Fibroblast of the aortic adventitia (primary cell): ENCODE measurements at places on chromosomes 4 and X.

DNA sequence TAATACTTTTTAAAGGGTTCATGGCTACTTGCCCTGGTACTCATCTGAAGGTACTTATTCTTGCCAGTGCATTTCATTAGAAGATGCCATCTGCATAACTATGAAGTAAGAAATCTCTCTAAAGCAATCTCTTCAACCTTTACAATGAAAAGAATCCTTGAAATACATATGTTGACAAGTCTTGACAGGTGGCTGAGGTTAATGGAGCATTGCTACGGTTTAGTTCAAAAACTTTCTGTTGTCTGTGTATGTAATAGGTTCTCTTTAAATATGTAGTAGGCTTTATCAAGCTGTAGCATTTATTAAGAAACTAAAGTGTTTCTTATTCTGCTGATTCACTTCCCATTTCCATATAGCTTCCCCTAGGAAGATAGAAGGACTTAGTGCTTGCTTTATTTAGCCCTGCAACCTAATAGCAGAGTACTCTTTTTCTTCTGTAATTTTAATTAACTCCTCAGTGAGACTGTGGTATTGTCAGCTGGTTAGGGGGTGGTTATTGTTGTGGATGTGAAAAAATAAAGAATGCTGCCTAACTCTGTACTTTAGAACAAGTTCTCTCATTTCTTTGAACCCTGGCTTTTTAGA, 39.3 kb downstream of the SLAIN2 start:
- no peak for DNase-seq

DNA sequence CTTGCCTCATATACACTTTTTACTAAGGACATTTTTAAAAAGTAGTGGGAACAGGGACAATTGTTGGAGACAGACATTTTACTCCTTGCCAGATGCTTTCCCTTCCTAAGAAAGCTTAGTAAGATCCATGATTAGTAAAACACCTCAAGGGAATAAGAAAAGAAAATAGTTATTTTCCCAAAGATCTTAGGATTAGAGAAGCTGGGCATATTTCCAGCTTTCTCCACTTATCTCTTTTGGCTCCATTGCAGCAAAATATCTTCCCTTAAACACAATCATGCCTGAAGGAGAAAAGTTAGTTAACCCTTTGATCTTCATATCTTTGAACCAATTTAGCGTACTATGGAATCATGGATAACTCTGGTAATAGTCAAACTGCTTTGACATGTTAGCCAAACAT, 257.9 kb downstream of the PCDH18 start:
- peak; percentile 89 for DNase-seq

GRCh38 chrX:3428792-3429191, 82.3 kb upstream of the MXRA5 start:
- DNase-seq: peak; percentile 51

DNA sequence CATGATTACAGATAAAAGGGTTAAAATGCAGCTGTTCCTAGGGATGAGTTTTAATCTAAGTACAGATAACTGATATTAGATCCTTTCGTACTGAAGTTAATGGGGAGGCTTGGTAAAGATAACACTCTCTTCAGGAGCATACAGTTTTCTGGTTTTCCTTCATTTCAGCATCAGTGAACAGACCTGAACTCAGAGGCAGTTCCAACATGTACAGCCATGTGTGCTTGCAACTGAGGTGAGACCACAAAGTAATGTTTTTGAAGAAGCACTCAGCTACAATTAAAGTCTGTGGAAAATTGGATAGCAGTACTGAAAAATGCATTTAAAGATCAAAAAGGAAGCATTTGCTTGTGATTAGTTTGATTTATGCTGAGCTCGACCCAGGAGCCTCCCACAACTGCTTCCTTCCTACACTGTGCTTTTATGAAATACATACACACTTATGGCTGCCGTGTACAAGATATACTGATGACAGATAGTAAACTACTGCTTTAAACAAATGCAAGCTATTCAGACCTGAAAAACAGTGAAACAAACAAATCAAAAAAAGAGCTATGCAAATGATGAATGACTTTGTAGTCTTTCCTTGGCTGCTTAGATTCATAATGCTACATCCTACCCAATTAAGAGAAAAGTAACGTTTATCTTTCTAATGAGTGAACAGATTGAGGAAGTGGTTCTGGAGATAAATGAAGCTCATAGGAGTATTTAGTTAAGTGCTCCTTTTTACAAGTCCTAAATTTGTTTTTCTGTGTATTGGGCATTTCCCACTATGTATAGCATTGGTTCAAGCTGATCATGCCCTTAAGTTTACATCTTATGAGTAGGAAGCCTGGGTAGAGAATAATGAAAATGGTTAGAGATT, 68.4 kb downstream of the PDLIM5 start:
- no peak for DNase-seq

- no peak for DNase-seq
These were observed 71.1 kb downstream of the IGSF1 start for GRCh38 chrX:131217989-131218388.

- DNase-seq: peak; percentile 48
These were observed 135.9 kb downstream of the GATB start for GRCh38 chr4:151624626-151625565.

- no peak for DNase-seq
These were observed 39.7 kb upstream of the PROM1 start for GRCh38 chr4:16123356-16124084.
